ENCODE measurements at places on chromosomes 1 and 21.

DNA sequence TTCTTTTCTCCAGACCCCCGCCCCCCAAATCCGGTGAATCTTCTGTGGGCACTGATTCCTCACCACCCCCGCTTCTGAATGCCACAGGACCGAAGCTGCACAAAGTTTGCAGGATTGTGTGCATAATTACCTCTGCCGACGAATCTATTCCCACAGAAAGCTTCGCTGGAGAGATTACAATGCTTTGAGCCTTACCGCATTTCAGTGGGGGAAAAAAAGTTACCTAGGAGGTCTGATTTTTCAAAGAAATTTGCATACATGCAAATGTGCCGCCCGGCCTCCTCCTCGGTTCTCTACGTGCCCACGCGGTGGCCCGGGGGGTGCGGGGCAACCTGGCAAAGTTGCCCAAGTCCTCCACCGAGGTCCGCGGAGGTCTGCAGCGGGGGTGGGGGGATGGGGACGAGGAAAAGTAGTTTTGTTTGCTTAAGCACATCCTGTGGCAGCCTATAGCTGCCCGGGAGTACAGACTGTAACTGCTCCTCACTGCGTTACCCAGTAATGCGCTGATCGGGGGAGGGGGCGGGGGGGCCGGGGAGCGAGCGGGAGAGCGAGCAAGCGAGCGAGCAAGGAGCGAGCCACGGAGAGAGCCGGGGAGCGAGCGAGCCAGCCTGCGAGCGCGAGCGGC, 563 bp upstream of the NFIA start:
- no peak for DNase-seq

GRCh38 chr1:216705676-216706075, 17.6 kb downstream of the ESRRG start:
- no peak for DNase-seq

- DNase-seq = no peak
These were observed 1.0 kb upstream of the PGLYRP4 start for GRCh38 chr1:153349363-153350320.

- no peak for DNase-seq
These were observed 50.2 kb downstream of the CAPZB start for GRCh38 chr1:19435181-19435580.

DNA sequence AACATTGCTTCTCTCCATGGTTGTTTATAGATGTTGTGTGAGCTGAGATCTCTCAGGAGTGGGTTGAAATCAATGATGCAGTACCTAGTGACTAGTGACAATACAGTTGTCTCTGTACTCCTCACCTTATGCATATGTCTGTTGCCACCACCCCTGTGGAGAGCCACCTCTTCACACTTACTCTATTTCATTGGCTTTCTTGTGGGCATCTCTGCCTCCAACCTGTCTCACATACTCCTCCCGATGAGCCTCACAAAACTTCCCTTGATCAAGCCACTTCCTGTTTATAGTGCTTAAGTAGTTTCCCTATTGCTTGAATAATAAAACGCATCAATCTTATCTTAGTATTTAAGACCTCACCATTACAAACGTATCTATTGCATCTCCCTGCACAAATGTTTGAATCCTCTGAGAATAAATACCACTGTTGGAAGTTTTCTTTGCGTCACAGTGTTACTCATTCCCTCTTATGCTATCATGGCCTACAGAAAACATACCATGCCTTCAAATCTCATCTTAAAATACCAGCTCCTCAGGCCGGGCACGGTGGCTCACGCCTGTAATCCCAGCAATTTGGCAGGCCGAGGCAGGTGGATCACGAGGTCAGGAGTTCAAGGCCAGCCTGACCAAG, 54.7 kb upstream of the GREM2 start:
- no peak for DNase-seq
